ENCODE measurements at places on chromosomes 5 and 9.

GRCh38 chr9:133584559-133585476 lies 24.4 kb downstream of the FAM163B start:
- DNase-seq: no peak

GRCh38 chr5:39700523-39700922 lies 275.7 kb upstream of the DAB2 start:
- DNase-seq: no peak

GRCh38 chr5:81202655-81203054 lies 30.5 kb upstream of the CKMT2 start:
- no peak for DNase-seq

DNA sequence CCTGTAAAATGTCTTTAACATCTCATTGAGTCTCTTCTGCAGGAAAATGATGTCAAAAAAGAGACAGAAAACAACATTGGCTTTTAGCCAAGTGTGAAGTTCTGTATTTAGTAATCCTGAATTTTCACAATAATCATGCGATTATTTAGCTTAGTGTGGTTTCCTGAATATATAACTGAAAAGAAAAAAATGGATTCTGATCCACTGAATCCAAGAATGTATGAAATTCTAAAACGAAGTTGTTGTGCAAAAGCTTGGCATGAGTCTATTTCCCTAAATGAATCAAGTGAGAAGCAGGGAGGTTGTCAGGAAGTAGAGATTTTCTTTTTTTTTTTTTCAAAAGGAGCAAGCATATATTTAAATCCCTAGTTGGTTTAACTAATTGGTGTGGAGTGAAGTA lies 145.9 kb upstream of the CDH6 start:
- no peak for DNase-seq

- no peak for DNase-seq
Measured at GRCh38 chr5:151345187-151345807, 2.1 kb downstream of the SLC36A2 start.

Data from stimulated activated naive CD4-positive, alpha-beta T cell treated with Interleukin-2 at 50 U/mL for 16 hours (primary cell).